GM06990 (cell line): ENCODE measurements at places on chromosomes 3 and 15.

GRCh38 chr15:96230526-96231181, 99.8 kb upstream of the NR2F2 start:
- DNase-seq, result no peak

- no peak for DNase-seq
Observed at GRCh38 chr15:38307251-38307650, 54.6 kb downstream of the SPRED1 start.

GRCh38 chr3:60809857-60810610, 441.2 kb downstream of the FHIT start:
- DNase-seq, result no peak

GRCh38 chr3:42685363-42685881, at the start of gene KLHL40:
TSS of gene KLHL40 (plus strand) at chr3:42685537. CDS start at chr3:42685619, 82 bp downstream.
- no peak for DNase-seq

DNA sequence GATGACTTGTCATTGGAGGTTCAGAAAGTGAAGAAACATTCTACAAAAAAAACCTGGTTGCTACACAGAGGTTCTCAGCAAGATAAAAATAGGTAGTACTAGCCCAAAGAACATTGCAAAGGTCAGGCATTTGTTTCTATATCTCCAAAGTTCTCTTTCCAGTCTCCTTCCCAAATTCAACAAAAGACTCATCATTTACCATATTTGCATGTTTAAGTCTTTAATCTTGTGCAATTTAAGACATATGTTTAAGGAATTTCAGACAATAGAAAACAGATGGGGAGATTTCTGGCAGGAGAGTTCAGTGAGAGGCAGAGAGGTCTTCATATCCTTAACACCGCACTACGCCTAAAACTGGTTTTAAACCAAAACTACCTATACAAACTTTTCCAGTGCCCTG, 173.8 kb upstream of the THBS1 start:
- DNase-seq, result no peak

DNA sequence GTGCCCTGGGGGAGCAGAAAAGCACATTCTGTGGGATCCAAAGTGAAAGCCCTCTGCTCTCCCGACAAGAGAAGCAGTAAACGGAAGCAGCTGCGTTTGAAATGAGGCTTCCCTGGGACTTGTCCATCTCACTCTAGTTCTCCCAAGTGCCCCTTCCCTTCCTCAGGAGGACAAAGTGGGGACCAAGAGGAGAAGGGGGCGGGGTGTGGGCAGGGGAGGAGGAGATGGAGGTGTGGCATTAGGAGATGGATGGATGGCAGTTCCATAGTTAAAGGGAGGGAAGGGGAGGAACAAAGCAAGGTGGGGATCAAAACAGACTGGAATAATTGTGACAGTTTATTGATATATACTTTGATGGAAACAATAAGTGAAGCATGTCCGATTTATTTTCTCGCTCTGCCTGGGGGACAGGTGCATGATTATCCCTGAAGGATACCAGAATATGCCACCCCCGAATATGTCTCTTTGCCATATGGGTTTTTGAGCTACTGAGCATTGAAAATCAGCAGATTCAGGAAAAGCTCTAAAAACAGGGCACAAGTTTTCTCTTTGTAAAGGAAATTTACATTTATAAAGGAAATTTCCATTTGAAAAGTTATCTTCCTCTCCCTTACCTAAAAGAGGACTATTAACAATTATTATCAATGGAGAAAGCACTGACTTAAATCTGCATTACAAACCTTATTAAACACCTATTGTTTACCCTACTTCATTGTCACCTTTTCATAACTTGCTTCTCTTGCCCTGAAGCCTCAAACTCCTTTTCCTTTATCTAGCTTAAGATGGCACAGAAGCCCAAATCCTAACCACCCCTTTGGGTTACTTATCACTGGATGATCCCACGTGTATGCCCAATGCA, 58.9 kb upstream of the DAZL start:
- DNase-seq, result no peak

GRCh38 chr15:101173233-101174119, 78.4 kb downstream of the CHSY1 start:
- no peak for DNase-seq

DNA sequence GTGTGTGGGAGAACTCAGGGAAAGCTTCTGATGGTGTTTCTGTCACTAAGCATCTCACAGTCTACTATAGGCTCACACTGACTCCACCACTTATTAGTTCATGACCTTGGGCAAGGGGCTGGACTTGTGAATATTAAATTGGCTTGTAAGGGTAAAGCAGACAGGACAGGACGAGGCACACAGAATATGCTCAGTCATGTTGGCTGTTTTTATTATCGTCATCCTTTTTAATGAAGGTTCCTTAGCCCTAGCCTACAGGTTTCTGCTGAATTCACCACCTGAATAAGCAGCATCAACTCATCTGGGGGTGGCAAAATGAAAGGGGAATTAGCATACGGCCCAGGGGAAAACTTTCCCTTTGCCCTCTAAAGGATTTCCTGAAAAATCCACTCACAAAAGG, 39.6 kb upstream of the LIPC start:
- no peak for DNase-seq

DNA sequence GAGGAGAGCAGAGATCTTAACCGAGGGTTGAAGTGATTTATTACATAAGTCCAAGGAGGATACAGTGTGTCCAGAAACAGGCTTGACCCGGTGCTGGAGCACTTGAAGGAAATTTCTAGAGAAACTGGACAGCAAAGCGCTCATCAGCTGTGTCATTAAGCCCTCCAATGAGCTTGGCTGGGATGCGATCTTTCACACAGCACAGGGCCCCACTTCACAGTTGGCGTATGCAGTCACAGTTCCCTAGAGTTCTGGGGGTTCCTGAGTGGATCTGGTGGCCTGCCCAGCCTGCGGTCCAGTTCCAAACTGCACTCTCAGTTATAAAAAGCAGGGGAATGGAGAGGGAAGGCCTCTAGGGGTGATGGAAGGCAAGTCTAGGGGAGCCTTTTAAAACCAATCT, 13.6 kb downstream of the ST8SIA2 start:
- DNase-seq, result no peak

DNA sequence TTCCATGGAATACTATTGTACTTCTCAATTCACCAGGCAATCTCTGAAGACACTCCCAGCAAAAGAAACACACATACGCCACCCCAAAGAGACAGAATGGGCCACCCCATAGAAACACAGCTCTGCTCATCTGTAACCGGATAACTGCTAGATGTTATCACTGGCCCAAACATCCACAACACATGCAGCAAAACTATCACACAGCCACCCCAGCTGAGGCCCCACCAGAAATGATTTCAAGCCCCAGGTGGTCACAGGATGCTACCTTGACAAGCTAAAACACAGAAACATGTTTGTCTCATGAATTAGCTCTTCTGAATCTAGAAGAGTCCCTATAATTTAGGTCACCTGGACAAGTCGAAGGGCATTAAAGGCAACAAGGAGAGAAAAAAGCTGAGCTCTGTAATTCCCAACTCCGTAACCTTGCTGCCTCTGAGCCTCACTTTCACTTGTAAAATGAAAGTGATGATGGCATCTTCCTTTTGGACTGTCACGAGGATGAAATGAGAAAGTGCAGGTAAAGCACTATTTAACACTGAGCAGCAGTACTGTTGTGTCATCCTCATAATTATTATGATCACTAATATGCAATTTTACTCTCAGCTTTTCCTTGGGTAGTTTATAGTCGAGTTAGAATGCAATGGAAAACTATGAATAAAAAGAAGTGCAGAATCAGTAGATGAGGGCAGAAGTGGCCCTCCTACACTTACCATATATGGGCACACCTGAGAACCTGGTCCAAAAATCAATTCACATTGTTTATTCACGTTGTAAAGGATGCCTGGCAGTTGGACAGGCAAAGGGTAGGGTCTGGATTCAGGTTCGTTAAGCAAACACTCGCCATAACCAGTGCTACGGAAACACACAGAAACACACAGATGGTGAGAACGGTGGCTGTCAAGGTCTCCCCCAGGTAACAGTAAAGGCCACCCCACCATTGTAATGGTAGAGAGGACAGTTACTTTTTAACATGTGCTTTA, 38.6 kb downstream of the ADAMTS9 start:
- DNase-seq, result no peak

GRCh38 chr3:128360705-128361271, 105.9 kb downstream of the DNAJB8 start:
- DNase-seq, result no peak

- no peak for DNase-seq
Observed at GRCh38 chr3:42122261-42123011, 31.3 kb downstream of the TRAK1 start.

DNA sequence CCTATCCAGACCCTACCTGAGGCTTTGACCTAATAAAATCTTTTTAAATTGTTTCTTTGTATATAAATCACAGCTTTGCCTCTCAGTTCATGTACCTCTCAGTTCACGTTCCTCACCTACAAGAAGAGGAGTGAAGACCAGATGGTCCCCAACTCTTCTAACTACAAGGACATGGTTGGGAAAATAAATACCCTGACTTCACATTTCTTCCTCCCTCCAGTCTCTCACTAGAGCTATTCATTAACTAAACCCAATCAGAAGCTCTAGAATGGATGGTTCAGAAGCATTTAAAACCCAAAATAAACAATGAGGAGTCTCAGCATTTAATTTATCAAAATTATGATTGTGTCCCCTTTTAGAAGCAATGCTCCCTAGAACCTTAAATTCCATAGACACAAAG, 97.3 kb upstream of the AGTR1 start:
- DNase-seq, result no peak

- no peak for DNase-seq
Observed at GRCh38 chr15:68284616-68285258, 7.2 kb downstream of the FEM1B start.

GRCh38 chr15:100890051-100890720, 10.6 kb downstream of the ALDH1A3 start:
- no peak for DNase-seq

- DNase-seq, result no peak
Observed at GRCh38 chr15:38559636-38560307, 4.8 kb downstream of the RASGRP1 start.

DNA sequence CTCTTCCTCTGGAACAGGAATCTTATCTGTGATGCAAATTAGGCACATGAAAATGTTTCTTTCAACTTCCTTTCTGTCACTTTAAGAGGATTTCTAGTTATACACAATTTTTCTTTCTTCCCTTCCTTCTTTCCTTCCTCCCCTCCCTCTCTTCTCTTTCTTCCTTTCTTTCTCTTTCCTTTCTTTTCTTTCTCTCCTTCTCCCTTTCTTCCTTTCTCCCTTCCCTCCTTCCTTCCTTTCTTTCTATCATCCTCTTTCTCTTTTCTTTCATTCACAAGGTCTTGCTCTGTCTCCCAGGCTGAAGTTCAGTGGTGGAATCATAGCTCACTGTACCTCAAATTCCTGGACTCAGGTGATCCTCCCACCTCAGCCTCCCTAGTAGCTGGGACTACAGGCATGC, 18.0 kb upstream of the C2CD4B start:
- DNase-seq, result no peak

DNA sequence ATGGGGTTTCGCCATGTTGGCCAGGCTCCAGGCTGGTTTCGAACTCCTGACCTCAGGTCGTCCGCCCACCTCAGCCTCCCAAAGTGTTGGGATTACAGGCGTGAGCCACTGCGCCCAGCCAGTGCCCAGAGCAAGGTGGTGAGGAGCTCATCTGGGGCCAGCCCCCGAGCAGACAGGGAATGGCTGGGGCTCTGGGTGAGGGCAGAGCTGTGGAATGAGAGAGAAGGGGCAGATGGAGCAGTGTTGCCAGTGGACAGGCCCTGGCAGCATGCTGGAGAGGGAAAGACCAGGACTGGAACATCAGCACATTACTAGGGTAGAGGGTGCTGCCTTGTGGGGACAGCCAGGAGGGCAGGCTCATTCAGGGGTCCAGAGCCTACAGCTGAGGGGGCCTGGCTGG, 37.1 kb upstream of the LIMD1 start:
- DNase-seq, result no peak

DNA sequence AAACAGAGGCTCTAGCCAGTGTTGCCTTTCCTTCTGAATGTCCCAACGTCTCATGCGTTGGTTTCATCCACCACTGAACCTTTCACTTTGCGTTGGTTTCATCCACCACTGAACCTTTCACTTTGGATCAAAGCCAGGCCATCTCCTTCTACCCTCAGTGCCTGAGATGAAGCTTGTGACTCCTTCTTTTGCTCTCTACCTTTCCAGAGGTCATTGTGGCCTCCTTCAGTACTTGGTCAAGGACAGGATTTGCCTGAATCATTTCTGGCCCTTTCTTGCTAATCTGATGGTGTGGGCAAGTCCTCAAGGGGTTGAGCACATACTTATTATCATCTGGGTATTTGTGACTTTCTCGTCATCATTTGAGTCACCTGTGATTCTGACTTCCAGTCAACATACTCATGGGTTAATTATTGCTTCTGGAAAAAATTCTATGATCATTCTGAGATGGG, 50.0 kb downstream of the SELENOT start:
- no peak for DNase-seq

DNA sequence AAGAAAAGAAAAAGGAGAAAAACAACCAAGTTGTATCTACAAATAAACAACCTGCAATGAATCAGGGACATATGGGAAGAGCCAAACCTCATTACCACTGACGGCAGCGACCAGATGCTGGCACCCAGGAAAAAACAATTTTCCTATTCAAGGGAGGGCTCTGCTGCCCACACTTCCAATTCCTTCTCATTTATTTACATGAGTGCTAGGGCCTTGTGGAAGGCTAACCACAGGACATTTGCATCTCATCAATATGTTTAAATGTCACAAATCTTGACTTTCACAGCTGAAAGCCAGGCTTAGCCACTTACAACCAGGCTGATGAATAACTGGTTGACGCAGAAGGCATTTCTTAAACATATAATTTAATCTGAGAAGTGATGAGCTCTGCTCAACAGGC, 36.0 kb downstream of the RFTN1 start:
- DNase-seq, result no peak

- DNase-seq, result no peak
Observed at GRCh38 chr15:62403164-62403809, 238.2 kb upstream of the C2CD4B start.

GRCh38 chr3:37909067-37909911, 47.6 kb downstream of the CTDSPL start:
- no peak for DNase-seq

GRCh38 chr15:95556866-95557225, 773.7 kb upstream of the NR2F2 start:
- no peak for DNase-seq

DNA sequence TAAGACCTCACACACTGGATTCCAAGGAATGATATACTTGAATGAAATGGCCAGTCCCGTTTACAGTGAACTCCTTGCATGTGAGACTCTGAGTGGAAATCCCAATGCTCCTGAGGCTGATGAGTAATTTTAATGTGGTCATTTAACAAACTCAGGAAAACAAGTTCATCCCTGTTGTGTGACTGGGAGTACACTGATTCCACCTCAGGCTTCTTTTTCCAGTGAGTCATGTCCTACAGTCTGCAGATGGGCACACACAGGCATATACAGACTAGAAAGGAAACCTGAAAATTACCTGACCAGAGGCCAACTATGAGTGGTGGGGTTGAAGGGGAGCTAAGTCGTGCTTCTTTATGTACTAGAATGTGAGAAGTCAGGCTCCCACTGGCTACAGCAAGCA, 5.8 kb downstream of the SQOR start:
- DNase-seq, result no peak

GRCh38 chr3:11900824-11901223, 54.1 kb upstream of the TAMM41 start:
- DNase-seq, result no peak

GRCh38 chr3:98454929-98455328, 8.1 kb upstream of the OR5K1 start:
- DNase-seq, result no peak

GRCh38 chr15:77493324-77493907, 72.7 kb downstream of the HMG20A start:
- no peak for DNase-seq
